Choroid plexus epithelial cell (primary cell): ENCODE measurements at places on chromosomes 2 and 18.

DNA sequence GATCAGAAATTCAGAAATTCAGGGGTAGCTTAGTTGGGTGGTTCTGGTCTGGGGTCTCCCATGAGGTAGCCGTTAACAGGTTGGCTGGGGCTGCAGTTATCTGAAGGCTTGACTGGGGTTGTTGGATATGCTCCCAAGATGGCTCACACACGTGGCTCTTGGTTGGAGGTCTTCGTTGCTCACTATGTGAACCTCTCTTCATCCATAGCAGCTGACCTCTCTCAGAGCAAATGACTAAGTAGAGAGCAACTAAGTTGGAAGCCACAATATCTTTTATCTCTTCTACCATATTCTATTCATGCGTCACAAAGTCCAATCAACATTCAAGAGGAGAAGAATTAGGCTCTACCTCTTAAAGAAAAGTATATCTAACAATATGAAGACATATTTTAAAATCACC lies 38.7 kb upstream of the SERTAD2 start:
- peak; percentile 71 for DNase-seq

DNA sequence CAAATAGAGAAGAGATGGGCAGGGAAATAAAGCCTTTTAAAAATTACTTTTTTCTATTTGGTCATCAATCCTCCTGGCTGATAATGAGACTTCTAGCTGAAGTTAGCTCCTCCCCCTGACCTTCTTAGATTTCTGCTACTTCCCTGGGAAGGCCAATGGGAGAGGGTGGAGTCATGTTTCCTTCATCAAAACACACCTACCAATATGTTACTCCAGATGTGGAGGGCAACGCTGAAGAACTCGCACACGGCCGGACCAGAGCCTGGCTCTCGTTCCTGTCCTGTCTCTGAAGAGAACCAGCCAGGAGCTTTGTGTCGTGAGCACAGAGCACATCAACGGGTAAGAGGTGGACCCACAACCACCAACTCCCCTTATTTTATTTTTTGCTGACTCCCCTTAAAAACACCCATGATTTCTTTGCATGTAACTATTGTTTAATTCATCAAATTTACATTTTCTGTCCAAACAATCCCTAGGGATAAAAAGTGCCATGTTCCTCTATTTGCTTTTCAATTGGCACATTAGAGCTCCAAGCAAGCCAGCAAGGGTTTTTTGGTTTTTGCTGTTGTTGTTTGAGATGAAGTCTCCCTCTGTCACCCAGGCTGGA lies 94.9 kb downstream of the ADD2 start:
- no peak for DNase-seq

DNA sequence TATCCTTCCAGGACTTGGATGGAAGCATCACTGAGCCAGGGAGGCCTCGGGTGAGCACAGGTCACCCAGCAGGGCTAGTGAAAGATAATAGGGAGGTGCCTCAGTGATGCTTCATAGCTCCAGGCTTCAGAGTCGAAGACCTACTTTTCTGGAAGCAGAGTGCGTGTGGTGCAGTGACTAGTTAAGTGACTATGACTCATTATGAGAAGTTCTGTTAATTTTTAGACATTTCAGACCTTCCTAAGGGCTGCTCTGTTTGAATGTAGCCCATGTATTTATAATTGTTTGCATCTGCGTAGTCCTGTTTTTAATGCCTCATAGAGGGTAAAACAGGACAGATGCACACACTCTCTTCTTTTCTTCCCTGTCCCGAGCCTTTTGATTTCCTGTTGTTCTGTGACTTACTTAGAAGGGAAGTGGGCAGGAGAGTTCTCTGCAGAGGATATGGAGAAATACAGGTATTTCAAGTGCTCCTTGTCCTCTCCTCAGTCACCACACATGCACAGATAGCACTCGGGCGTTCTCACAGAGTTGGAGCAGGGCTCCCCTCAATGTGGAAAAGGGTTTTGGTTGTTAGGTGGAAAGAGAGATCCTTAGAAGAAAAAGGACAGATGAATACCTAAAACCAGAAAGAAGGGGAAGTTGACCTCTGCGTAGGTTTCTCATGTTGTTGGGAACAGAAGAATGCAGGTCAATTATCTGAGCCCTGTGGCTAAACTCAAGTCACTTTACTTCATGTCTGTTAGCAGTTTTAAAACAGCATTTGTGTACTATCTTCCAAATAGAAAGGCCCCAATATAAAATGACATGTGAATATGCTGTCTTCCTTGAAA lies 34.7 kb downstream of the RALB start:
- DNase-seq: peak; percentile 72

GRCh38 chr2:217440000-217440399 lies 562.8 kb downstream of the TNS1 start:
- DNase-seq: peak; percentile 56
